Activated T-cell treated with anti-CD3 and anti-CD28 coated beads, Interleukin-2, amount 50 U/mL, for 24 hours (primary cell): ENCODE measurements at places on chromosomes 6 and 20.

DNA sequence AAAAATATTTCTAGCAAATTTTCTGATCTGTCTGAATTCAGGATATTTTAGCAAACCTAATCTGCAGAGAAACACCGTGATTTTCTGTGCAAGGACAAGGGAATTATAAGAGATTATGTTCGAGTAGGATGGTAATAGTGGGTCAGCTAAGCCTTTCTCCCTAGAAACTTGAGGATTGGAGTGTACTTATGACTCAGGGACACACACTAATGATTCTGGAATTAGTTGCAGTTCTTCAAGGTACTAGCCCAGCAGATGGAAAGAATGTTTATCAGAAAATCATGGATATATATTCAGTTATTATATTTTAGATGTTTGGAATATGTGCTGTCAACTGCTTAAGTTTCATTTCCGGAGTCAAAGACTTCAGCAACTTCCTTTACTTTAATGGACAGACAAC lies 177.1 kb upstream of the MAP3K7 start:
- no peak for DNase-seq

- no peak for DNase-seq
Measured at GRCh38 chr6:144036064-144036834, 28.2 kb upstream of the PLAGL1 start.

DNA sequence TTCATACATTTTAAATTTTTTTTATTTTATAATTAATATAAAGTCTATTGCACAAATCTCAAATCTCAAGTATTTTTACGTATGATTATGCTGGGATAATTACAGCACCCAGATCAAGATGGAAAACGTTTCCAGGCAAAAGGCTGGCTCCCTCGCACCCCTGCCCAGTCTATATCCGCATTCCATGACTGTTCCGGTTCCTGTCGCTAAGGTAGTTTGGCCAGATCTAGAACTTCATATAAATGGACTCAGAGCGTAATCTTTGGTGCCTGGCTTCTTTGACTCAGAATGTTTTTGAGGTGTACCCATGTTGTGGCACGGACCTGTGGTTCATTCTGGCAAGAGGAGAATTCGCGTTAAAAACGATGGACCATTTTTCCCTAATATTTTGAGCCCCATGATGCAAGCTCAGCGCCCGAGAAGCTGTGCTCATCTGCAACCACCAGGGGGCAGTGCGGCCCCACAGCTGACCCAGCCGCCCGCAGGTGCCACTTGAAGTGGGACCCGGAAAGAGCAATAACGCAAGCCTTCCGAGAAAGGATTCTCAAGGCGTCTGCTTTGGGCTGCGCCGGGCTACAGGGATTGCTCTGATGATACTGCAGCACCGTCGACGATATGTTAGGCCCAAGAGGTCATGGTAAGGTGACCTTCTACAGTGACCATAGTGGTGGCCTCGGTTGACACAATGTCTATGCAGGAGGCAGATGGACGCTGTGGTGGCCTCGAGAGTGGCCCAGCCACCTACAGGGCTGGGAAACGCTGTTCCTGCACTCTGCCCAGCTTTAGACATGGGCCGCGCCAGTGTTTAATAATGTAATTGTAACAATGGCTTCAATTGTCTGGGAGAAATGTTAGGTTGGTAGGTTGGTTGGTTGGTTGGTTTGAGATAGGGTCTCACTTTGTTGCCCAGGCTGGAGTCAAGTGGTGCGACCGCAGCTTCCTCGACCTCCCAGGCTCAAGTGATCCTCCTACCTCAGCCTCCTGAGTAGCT lies 160.1 kb downstream of the ZMYND8 start:
- peak; percentile 80 for DNase-seq

DNA sequence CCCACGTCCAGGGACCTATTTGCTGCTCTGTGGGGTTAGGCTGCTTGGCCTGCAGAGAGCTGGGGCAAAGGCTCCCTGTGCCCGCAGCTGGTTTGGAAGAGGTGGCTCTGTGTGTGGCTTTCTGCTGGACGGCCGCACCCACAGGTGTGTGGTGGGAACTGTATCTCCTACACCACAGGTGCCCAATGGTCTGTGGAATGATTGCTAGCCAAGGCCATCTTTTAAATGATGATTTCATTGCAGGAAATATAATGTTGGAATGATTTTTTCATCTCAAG lies 178.4 kb downstream of the DLL1 start:
- DNase-seq = no peak

DNA sequence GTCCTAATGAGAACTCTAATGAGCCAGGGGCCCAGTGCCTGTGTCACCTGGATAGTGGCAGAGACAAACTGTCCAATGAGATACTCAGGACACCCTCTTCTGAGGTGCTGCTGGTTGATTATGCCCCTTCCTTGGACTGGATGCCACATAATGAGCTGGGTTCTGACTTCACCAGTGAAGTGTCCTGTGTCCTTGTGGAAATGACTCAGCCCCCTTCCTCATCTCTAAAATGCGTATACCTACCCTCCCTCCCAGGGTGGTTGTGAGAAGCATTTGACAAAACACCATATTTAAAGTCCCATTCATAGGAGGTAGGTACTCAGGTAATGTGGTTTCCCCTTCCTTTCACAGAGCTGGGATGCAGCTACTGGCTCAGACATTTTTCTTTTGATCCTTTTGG lies 28.4 kb upstream of the RNF24 start:
- DNase-seq = no peak

GRCh38 chr20:64110411-64111068 lies 3.2 kb upstream of the NPBWR2 start:
- peak; percentile 21 for DNase-seq

GRCh38 chr20:50264534-50265145 lies 74.0 kb downstream of the CEBPB start:
- DNase-seq = no peak
